AG08395 (cell line): ENCODE measurements at places on chromosomes 4 and X.

DNA sequence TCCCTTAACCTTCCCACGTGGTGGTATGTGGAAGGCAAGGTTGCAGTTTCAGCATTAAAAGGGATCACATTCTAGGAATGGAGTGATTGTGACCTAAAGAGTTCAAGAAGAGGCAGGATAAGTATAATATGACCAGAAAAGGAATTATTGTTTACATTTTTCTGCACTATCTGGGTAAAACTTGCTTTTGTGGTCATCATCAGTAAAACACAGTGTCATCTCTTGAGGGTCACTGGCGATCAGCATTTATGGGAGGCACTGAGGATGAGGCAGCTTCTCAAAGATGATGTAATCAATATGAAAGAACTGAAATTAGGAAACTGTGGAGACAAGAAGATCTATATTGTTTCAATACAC lies 88.7 kb downstream of the CFAP299 start:
- no peak for DNase-seq

- DNase-seq: no peak
Measured at GRCh38 chr4:38213083-38213805, 253.0 kb downstream of the PTTG2 start.

DNA sequence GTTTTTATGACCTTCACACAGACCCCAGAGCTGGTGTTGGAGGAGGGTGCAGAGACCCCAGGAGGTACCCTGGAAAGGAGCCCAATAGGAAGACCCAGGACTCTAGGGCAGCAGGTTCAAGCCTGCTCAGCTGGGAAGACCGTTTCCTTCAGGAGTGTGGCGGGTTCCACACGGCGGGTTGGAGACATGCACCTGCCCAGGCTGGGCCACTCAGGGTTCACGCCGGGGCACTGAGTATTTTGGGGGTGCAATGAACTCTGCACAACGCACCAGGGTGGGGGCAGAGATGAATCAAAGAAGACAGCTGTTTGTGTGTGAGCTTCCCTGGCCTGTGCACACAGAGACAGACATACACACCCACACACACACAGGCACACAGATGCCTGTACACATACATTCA lies 52.5 kb upstream of the PPP2R3B start:
- DNase-seq: no peak

- DNase-seq: no peak
Measured at GRCh38 chrX:42680666-42681065, 97.3 kb downstream of the PPP1R2C start.

DNA sequence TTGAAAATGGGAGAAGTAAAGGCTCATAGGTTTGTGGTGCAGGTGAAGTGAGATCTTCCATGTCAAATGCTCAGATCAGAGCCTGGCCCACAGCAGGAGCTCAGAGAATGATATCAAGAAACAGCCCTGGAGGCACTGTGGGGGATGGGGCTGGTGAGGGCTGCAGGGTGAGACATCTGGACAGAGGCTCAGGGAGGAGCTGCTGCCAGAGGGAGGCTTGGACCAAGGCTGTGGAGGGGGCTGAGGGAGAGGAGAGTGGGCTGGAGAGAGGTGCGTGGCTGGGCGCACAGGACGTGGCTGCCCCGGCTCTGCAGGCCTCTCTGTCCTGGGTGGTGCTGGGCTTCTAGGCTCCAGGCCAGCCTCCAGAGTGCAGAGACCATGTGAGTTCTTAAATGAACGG lies 5.6 kb downstream of the SORCS2 start:
- no peak for DNase-seq

GRCh38 chr4:80980239-80980638 lies 50.3 kb upstream of the BMP3 start:
- no peak for DNase-seq

DNA sequence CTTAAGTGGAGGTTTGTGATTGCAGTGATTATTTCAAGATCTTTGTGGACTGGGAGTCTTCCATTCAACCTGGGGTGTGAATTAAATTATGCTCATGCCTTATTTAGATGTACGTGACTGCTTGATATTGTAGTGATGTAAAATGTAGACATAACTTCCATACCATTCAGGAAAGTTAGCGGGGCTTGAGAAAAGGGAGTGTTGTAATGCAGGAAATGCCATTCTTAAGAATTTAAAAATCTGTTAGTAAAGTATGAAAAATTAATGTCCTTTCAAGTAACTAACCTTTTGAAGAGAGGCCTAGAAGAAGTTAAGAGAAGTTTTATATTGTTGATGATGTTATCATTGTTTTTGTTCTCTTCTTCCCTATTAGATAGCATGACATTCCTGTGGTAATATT lies 318.2 kb downstream of the CCSER1 start:
- no peak for DNase-seq

GRCh38 chr4:127355743-127356142 lies 277.0 kb upstream of the INTU start:
- DNase-seq: no peak

DNA sequence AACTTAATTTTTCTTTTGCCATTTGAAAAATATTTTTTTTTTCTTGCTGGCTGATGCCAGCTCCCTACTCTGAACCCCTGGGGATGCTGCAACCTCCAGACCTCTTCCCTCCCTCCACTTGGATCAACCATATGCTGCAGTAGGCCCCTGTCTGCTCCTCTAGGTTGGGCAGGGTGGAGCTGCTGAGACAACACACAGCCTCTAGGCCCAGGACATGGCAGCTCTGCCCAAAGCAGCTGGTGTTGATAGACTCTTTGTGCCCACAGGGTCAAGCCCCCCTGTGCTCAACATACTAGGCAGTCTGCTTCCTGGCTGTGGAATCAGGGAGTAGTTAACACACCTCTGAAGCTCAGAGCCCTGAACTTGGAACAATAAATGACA lies 19.9 kb upstream of the CLNK start:
- DNase-seq: no peak

DNA sequence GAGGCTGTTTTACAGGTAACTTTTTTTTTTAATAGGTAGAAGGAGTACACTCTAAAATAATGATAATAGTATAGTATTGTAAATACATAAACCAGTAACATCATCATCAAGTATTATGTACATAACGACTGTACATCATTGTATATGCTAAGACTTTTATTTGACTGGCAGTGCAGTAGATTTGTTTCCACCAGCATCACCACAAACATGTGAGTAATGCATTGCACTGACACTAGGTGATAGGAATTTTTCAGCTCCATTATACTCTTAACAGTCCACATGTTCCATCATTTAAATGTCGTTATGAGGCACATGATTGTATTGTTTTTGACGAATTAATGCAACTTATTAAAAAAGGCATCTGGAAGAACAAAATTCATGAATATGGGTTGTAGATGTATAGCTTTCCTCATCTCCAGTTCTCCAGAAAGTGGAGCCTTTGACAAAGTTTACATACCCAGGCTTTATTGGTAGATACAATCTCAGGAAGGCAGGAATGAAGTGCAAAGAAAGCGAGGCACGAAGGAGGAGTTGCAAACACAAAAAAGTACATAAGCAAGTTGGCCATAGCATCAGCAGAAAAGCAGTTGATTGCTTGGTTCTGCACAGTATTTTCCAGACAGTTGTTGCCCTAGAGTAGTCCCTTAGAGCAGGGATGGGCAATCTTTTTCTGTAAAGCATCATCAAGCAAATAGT lies 336.9 kb upstream of the NR3C2 start:
- no peak for DNase-seq

DNA sequence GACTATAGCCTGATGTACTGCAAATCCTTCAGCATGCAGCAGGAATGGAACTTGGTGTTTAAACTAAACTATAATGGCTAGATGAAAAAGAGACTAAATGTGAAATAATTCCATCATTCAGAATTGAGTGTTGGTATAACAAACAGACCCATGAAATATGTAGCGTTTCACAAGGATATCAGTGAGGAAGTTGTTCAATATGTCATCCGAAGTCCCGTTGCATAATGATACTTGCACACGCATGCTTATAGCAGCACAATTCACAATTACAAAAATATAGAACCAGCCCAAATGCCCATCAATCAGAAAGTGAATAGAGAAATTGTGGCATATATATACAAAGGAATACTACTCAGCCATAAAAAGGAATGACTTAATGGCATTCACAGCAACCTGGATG lies 20.4 kb downstream of the MECP2 start:
- no peak for DNase-seq

- DNase-seq: no peak
Measured at GRCh38 chrX:1394731-1395501, 3.0 kb upstream of the SLC25A6 start.

DNA sequence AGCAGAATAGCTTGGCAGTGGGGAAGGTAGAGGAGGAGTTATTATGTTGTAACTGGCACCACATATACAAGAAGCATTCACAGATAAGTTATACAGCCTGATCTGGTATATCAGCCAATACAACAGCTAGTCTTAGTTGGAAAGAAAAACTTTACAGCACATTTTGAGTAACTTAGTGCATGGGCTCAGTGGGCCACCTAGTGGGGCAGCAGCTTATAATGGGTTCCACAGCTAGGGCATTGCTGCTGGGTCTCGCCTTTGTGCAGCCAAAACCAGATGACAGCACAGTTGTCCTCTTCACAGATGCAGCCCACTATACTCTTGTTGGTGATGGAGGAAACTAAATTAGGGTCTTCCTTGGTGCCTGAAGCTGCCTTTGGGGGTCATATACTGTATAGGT lies 448.1 kb upstream of the RASGEF1B start:
- DNase-seq: no peak
